ENCODE measurements at places on chromosomes 2 and 18.

DNA sequence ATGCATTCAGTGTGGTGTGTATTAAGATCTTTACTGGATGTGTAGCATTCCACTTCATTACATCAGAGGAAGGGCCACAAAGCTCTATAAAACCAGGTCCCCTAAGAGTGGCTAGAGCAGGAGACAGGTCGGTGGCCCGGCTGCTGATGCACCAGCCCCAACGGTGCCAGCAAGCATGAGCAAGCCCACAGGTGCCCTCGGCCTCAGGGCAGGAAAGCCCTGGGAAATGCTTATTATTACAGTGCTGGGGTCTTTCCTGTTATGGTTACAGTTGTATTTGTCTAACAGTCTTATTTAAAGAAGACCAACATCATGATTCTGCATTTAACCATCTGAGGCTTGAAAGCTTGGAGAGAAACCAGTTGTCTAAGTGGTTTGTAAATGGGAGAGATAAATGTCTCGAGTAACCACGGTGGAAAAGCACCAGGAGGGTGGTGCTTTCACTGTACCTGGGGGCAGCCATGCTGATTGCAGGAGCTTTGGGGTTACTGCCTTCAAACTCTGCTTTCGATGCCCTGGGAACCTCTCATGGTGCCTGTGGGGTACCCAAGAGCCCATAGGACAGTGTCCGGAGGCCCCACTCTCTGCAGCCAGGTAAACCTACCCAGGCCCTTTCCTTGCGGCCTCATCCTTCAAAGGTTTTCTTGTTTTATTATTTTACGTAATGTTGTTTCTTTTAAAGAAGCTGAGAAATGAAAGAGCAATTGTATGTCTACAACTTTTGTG is 133.1 kb downstream of the SH3RF3 start:
- DNase-seq, result no peak

DNA sequence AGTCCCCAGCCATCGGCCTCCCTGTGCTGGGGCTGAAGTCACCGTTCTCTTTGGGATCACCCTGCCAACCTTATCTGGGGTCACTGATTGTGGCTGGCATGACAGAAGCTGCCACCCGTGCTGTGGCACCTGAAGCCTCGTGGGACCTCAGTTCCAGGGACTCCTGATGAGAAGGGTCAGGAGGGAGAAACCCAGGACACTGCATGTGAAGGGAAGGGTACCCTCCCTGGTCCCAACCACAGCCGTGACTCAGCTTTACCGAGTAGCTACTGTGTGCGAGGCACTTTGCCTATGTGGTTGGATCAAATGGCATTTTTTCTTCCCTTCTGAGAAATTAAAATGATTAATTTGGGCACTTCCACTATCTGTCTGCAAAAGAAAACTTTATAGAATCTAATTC is 64.4 kb downstream of the SP110 start:
- no peak for DNase-seq

DNA sequence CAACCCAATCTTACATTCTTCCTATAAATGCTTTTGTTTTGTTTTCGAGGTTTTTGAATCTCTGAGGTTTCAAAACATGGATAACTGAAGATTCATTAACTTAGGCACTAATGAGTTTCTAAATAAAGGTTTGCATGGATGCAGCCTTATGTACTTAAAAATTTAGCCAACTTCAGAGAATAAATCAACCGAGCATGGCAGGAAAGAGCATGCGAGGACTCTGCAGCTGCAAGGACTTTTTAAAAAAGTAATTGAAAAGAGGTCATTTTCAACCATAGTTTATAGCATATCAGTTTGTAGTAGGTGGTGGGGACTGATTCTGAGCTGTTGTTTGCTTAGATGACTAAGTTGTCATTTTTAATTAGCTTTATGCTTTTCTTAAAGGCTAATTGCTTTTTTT is 567.0 kb upstream of the ZEB2 start:
- DNase-seq, result no peak

DNA sequence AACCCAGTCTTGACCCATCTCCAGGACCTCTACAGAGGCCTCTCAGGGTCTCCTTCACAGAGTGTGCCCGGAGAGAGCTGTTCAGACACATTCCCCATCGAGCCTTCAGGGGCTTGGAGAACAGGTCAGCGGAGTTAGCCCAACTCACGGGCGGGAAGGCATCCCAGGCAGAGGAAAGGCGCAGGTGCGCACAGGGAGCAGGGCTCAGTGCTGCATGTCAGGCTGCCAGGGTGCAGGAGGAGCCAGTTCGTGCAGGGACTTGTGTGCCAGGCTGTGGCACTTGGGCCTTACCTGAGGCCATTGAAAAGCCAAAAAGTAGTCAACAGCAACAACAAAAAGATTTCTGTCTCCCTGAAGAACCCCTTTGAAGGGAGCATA is 104.0 kb downstream of the ITGB1BP1 start:
- no peak for DNase-seq

DNA sequence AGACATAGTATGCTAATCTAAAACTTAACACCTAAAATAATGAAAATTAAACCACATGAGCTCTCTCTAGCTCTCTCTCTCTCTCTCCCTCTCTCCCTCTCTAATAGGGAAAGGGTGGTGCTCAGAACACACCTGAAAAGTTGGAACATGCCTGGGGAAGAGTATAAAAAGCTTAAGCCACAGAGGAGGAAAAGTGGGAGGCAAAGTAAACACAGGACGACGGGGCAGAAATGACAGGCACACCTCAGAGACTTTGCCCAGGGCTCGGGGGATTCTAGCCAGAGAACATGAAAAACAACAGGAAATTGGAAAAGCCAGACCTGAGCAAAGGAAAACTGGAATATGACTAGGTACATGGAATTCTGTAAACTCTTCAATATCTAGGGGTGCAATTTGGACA is 666.1 kb downstream of the BCL11A start:
- no peak for DNase-seq

DNA sequence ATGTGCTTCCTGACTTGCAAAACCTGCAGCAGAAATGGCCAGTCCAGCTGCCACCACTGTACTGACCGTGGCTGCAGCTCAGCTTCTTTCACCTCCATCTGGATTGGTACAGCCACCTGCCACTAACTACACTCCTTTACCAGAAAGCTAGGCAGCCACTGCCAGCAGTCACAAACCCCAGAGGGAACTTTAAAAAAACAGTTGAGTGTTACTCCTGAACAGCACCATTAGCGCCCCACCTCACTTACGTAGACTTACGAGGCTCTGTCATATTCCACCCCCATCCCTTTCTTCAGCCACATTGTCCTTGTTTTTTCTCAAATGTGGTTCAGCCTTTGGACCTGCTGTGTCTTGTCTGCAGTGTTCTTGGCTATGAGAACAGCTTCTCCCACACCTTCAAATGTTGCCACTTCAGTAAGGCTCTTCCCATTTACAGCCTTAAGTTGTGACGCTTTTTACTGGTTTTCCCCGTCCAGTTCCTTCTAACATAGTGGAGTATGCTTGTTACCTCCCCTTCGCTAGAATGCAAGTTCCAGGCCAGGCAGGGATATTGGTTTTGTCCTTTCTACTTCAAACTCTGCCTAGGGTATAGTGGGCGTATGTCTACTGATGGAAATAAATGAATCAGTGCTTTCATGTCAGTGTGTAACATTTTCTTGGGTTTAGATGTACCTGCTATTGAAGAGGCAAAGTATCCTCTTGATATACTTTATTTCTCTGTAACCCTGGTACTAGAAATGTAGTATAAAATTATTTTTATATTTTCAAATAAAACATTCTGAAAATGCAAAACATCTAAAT is 17.0 kb downstream of the HNRNPA3 start:
- no peak for DNase-seq

- DNase-seq, result no peak
Measured at GRCh38 chr18:23205980-23206379, 70.7 kb downstream of the CABLES1 start.

All from NCI-H446 treated with DMSO at 0.1 percent for 48 hours (cell line).